ENCODE measurements at places on chromosomes 6 and 20.
A peak's percentile ranks its signal among the peaks of the same experiment; 100 is the strongest.

- no peak for DNase-seq
Measured at GRCh38 chr20:40953856-40954255, 74.8 kb upstream of the TOP1 start.

- DNase-seq: no peak
Measured at GRCh38 chr6:25035512-25036435, 100.0 kb upstream of the RIPOR2 start.

GRCh38 chr20:23291575-23292240 lies 58.9 kb upstream of the NXT1 start:
- DNase-seq: no peak

- DNase-seq: peak; percentile 52
Measured at GRCh38 chr20:59948828-59949720, 8.9 kb downstream of the FAM217B start.

GRCh38 chr20:7596541-7596940 lies 343.7 kb downstream of the HAO1 start:
- no peak for DNase-seq

- no peak for DNase-seq
Measured at GRCh38 chr6:12294851-12295536, 4.8 kb downstream of the EDN1 start.

DNA sequence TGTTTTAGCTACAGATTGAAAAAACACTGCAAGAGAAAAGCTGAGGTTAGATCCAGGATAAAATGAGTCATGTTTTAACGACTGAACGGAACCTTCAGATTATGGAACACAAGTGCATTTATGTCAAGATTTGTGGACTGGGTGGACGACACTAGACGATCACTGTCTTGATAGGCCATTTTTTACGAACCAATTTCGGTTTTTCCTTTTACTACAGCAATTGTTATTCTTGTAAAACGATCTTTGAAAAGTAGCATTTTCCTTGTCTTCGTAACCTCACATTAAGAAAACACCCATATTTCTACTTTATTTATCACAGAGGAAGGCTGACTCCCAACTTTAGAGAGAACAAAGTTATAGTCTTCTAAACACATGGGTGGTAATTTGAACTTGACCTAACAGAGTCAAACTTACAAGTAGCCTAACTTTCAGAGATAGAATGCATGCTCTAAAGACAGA lies 294.2 kb upstream of the TCF21 start:
- no peak for DNase-seq

DNA sequence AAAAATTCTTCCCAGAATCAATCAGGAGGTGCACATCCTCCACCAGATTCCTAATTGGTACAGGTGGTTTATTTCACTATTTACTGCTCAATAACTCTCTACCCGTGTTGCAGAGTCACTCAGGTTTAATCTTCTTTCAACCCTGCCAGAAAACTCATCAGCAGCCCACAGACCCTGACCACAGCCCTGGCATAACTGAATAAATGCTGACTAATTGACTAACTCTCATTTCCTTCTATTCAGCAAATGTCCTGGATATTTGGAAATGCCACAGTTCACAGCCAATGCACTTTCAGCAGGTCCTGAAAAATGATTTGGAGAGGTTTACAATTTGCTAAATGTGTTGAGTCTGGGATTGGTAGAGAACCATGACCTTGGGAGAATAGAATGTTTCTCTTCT lies 62.3 kb downstream of the TRMT6 start:
- DNase-seq: no peak

DNA sequence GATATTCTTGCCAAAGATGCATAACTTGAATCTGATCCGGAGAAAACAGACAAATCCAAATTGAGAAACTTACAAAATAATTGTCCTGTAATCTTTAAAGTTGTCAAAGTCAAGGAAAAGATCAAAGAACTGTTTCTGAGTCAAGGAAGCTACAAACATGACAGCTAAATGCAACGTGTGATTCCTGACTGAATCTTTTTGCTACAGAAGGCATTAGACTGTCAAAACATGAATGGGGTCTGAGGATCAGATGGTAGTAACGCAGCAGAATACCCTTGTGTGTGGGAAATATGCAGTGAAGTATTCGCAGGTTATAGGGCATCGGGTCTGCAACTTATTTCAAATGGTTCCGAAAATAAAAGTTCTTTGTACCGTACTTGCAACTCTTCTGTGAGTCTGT lies 86.2 kb downstream of the MDGA1 start:
- DNase-seq: no peak

GRCh38 chr20:54648421-54649142 lies 173.2 kb downstream of the DOK5 start:
- DNase-seq: no peak

DNA sequence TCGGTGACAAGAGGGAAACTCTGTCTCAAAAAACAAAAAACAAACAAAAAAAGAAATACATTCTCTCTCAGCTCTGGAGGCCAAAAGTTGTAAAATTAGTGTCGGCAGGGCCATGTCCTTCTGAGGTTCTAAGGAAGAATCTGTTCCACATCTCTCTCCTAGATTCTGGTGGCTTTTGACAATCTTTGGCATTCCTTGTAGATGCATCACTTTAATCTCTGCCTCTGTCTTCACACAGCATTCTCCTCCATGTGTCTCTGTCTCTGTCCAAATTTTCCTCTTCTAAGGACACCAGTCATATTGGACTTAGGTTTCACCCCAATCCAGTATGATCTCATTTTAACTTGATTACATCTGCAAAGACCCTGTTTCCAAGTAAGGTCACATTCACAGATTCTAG lies 9.1 kb downstream of the PPP2R5D start:
- no peak for DNase-seq

GRCh38 chr20:45985573-45985972 lies 13.6 kb upstream of the ZNF335 start:
- DNase-seq: no peak

GRCh38 chr20:3134151-3134550 lies 25.5 kb downstream of the FASTKD5 start:
- no peak for DNase-seq

GRCh38 chr6:41193884-41194283 lies 7.1 kb downstream of the TREML2 start:
- DNase-seq: no peak

DNA sequence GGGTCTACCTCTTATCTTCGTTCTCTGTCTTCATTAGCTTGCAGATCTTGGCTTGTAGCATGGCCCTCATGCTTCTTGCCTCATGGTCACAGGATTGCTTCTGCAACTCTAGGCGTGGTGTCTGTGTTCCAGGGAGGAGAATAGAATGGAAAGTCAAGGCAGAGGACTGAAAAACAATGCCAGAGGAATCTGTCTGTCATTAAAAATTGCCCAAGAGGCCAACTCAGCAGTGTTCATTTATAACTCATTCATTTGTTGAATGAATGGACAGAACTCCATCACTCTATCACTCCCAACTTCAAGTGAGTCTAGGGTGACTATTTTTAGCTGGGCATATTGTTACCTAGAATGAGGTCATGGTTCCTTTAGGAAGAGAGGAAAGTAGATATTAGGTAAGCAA lies 179.6 kb downstream of the UST start:
- no peak for DNase-seq

GRCh38 chr6:70847106-70848084 lies 109.5 kb downstream of the B3GAT2 start:
- no peak for DNase-seq

DNA sequence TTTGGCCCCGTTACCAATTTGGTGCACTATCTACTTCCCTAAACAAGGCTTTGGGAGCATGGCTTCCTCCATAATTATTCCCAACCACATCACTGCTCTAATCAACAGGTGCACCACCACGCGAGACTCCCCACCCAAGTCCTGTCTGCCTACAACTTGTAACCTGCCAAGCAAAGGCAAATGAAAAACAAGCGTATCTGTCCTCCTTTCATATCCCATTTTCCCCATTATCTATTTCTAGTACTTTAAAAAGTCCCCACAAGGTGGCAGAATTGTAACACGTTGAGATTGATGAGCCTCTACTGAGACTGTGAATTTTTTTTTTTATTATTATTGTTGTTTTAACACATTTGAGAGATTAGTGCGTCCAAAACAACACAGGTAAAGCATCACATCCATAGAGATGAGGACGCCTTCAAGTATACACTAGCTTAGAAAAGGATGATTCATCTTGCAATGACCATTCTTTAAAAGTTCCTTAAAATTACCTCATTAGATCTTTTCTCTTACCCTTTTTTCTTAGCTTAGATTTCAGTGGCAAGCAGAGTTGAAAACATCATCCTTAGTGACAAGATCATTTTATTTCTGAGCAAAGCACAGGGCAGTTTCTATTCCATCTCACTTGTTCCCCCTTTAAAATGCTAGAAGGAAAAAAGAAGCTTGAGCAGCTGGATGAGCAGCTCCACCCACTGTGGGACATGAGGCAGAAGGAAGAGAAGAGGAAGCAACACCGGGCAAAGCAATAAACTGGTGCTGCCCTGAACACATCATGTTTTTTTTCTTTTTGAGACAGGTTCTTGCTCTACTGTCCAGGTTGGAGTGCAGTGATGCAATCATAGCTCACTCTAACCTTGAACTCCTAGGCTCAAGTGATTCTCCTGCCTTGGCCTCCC lies 210.8 kb downstream of the ARHGAP18 start:
- DNase-seq: peak; percentile 37

GRCh38 chr6:128310451-128310850 lies 209.9 kb downstream of the PTPRK start:
- no peak for DNase-seq

DNA sequence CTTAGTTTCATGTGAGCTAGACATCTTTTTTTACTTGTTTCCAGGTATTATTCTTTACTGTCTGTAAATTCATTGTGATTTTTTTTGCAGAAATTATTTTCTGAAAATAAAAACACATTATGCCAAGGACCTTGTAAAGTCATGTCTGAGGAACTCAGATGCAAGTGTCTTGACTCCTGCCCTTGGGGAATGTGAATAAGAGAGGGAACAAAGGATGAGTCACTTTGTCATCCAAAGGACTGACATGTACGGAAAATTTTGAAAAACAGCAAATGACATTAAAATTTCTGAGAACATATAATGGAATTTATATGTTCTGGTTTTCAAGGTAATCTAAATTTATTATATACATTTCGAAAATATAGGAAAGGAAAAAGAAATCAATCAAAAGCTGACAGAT lies 660.4 kb downstream of the CD109 start:
- no peak for DNase-seq

DNA sequence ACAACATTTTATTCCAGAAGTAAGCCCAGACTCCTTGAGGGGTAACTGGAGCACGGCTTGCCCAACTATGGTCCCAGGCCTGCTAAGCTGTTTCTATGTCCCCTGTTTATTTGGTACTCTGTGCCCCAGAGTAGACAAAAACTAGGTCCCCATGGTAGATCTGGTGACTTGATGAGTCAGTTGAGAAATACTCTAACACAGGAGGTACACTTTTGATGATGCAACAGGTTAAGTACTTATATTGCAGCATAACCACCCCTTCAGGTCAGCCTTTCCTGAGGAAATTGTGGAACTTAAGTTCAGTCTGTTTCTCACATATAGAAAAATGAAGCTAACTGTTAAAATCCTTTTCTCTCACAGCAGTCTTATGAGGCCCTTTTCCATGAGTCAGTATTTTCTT lies 19.6 kb downstream of the TTPAL start:
- no peak for DNase-seq

GRCh38 chr20:13222319-13222716 lies 1.2 kb downstream of the ISM1 start:
- DNase-seq: no peak

DNA sequence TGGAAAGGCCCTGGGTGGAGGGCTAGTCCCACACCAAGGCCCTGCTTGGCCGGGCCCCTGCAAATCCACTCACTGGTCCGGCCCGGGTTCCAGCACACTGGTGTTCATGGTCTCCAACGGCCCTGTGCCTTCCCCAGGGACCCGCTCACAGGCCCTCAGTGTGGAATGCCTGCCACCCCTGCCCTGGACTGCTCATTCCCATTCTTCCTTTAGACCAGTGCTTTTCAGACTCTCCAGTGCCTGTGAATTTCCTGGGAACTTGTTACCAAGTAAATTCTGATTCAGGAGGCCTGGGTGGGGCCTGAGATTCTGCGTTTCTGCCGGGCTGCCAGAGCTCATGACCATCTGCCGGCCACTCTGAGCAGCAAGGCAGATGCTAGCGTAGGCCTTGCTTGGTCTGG lies 5.7 kb upstream of the PXDC1 start:
- DNase-seq: no peak

- DNase-seq: peak; percentile 52
Measured at GRCh38 chr6:77837034-77837784, 184.4 kb downstream of the MEI4 start.

Data from NCI-H774 (cell line).